PC-3 (cell line): ENCODE measurements at places on chromosomes 2 and 18.
A peak's percentile ranks its signal among the peaks of the same experiment; 100 is the strongest.

GRCh38 chr2:46131-46470 is 204 bp downstream of the FAM110C start:
- no peak for DNase-seq

GRCh38 chr18:51933903-51934302 is 406.1 kb upstream of the DCC start:
- DNase-seq: no peak

DNA sequence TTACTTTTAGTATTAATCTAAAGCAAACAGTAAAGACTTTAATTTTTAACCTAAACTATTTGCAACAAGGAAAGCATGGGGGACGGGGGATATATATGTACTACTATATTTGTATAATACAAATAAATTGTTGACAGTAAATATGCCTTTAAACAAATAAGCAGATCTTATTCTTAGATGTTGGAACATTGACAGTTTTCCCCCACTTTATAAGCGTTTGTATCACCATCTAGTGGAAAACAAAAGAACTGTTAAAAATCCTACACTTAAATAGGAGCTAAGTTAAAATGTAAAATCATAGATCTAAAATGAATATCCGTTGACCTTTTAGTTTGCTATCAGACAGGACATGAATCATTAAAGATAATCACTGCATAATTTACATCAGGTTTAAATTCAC is 50.0 kb downstream of the RBBP8 start:
- peak; percentile 67 for DNase-seq

DNA sequence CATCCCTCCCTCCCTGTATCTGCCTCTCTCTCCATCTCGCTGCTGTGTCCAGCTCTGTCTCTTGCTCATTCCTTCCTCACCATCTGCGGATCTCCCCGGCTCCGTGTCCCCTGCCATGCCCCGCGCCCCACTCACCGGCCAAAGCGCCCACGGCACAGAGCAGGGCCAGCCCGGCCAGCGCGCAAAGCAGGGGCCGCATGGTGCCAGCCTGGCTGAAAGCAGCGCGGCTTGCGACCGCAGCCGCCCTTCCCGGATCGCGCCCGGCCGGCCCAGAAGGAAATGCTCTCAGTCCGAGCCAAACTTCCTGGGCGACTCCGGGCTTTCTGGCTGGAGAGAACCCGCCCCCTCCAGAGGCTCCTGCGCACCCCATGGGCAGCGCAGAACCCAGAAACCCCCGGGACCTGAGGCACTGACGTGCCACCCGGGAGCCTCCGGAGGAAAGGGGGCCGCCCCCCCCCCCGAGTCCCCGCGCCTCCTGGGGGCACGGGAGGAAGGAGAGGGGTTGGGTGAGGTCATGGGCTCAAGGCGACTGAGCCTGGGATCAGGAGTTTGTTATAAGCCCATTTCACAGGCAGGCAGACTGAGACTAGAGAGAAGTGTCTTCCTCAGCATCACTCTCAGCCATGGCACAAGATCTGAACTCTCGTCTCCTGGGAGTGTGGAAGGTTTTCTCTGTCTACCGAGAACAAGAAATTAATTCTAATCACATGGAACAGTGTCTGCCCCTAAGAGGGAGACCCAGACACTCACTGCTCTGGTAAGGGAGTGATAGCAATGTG is 45.2 kb upstream of the RAB6C start:
- DNase-seq: no peak

GRCh38 chr2:152506843-152507242 is 171.9 kb downstream of the FMNL2 start:
- peak; percentile 72 for DNase-seq

DNA sequence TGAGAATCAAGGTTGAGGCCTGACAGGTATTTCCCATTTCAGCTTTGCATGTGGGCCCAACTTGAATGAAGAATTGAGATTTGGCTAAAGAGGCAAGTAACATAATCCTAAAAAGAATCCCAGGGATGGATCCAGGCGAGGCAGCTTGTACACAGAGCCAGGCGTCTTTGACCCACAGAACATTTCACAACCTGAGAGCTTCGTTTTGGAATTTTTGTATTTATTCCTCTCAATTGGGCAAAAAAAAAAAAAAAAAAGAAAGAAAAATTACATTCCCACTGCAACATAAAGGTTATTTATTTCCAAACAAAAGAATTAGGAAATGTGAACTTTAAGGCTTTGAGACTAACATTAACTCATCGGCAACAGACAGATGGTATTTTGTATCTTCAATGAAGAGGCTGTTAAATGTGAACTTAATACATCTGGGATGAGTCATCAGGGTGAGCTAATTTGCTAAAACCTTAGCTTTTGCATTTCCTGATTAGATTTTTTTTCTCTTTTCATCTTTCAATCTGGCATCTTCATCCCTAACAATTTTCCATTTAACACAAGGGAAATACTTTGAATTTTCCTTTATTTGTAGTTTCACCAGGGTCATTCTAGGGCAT is 478.5 kb upstream of the TNP1 start:
- DNase-seq: peak; percentile 38

DNA sequence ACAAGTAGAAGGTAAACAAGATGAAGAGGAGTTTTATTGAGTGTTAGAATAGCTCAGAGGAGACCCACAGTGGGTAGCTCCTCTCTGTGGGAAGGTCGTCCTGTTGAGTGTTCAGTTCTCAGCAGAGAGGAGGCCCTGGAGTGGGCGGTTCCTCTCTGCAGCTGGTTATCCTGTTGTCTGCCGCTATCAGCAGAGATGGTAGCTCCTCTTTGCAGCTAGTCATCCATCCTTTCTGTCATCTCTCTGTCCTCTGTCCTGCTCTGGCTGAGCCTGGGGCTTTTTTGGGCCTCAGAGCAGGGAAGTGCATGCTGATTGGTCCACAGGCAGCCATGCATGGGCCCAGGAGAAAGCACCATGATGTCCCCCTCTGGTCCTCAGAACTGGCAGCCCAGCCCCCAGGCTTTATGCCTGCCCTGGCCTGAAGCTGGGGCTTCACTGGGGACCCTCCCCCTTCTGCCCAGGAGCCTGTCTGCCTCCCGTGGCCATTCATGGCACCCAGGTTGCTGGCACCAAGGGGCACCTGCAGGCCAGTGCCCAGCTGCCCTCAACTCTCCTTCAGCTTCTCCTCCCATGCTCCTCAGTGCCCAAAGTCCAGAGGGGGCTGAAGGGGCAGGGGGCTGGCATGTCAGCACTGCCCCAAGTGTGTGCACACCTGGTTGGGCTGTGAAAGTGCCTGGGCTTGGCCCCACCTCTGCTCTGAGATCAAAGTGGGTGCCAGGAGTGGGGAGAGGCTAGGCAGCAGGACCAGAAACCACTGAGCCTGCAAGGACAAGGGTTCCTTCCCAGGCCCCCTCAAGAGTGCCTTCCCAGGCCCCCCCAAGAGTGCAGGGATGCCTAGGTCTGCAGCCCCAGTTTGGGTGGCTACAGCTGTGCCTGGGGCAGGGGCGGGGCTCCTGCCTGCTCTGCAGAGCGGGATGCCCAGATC is 98.7 kb downstream of the TWIST2 start:
- no peak for DNase-seq

DNA sequence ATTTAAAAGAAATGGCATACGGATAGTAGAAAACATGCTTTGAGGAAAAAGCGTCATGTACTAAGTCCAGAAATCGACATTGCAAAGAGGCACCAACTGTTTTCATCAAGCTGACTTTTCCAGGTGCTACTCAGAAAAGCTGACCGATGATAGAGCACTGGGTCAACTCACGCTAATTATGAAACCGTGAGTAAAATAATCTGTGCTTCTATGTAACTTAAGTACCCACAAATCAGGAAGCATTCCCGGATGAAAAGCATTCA is 353 bp upstream of the NUP35 start:
- no peak for DNase-seq

GRCh38 chr18:13227910-13228309 is 9.3 kb downstream of the LDLRAD4 start:
- DNase-seq: no peak

DNA sequence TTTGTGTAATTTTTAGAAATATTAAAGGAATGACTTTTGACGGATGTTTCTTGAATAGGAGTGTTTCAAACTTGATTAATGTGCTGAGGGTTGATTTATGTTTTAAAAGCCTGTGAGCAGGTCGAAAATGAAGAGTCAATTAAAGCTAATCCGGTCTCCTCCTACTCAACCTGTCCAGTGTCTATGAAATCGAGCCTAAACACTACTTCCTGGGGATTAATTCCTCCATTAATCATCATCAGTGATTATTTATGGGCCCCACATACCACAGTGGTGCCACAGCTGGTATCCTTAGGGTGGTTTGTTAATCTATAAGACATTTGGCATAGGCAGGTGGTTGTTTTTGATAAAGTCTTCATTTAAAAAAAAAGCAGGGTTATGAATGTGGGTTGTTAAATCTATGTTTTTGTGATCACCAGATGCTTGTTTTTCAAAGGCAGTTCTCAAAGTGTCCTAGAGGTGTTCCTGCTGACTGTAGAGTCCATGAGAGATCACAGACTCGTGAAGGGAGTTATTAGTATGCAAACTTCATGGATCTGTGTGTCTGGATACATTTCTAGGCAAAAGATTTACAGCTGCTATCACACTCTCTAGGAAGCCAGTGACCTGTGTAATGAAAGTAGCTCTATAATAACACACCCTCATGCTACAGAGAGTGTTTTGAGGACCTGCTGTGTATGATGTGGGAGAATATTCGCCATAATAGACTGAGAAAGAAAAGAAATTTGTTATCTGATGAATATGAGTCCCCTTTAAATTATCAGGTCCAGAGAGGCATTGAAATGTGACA is 308.6 kb downstream of the AKAIN1 start:
- no peak for DNase-seq

DNA sequence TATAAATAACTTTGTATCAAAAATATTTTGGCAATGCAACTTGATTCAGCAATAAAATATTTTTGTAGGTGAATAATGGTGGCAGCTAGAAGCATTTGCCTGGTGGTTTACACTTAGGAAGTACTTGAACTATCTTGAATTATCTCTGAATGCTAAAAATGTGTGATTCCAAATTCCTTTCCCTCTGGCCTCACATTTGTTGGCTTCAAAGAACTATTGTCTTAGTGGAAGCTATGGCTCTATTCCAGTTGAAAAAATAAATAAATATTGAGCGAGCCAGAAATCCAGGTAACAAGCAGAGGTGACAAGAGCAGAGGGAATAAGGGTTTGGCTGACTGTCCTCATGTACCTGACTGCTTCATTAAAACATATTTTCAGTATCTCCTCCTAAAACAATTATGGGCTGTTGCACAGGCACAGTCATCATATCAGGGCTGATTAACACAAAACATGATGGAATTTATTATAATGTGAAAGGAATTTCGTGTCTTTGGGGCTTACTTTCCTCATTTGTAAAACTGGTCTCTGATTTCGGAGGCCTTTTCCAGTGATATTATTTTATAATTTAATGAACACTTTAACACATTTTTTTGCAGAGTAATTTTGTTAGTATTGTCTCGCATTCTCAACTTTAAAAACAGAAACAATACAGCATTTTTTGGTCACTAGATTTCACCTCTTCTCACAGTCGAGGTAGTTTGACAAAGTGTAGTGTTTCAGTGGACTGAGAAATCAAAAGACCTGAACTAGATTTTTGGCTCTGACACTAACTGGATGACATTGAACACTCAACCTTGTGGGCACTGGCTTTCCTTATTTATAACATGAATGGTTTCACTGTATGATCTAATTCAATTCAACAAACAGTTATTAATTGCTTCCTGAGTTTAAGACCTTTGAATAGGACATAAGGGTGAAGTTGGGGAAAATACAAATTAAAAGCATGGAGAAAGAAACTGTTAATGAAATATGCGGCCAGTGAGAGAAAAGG is 7.8 kb upstream of the CAVIN2 start:
- DNase-seq: peak; percentile 15

DNA sequence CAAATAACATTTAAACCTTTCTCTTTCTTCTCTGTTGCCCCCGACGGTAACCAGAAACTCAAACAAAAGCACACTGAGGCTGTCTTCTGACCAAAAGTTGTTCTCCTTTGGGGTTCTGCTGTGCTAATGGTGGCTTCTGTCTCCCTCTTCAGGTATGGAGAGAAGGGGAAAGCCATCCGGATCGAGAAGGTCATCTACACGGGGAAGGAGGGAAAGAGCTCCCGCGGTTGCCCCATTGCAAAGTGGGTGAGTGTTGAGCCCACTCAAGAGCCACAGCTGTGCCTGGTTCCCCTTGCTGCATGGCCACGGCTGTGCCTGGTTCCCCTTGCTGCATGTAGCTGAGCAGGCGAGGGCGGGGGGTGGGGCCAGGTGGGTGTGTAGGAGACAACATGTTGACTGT is 67.4 kb downstream of the BOLA3 start:
- DNase-seq: no peak

DNA sequence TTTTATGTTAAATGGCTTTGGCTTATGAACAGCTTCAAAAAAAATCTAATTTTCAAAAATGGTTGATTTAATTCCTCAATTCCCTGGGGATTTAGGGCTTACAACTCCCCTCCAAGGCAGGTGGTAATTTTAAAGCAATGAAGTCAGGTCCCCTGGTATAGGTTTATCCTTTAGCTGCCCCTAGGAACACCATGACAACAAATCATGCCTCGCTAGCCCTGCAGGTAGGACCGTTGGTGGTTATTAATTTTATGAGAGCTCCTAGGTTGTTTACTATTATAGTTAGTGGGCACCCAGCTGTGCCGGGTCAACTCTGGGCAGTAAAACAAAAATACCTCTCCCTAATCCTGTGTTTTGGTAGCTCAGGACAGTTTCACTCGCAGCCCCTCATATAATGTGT is 26.2 kb upstream of the MBOAT2 start:
- no peak for DNase-seq

DNA sequence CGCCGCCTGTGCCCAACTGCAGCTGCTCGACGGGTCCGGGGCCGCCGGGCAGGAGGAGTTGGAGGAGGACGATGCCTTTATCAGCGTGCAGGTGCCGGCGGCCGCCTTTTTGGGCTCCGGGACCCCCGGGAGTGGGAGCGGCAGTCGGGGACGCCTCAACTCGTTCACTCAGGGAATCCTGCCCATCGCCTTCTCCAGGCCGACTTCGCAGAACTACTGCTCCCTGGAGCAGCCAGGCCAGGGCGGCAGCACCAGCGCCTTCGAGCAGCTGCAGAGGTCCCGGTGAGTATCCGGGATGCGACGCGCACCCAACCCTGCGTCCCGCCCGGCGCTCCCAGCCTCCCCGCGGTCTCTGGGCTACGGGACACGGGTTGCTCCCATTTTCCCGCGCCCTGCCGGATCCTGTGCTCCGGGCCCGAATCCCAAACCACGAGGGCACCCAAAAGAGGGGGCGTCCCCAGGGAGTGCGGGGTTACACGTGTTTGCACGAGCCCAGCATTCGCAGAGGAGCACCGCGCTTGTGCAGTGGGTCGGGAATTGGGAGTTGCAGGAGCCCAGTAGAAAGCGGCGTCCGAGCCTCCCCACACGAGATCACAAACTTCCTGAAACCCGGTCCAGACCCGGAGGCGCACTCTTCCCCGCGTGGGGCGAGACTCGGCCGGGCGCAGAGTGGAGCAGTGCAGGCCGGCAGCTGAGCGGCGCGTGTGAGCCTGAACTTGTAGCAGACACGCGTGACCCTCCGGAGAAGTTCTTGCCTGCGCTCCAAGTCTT is 1.2 kb downstream of the CABLES1 start:
- DNase-seq: peak; percentile 23

GRCh38 chr18:75127143-75128021 is 81.6 kb downstream of the PTGR3 start:
- DNase-seq: peak; percentile 23

- no peak for DNase-seq
Observed at GRCh38 chr2:47034973-47035609, 119.5 kb upstream of the MCFD2 start.
